ENCODE measurements at places on chromosomes 3 and 15.

DNA sequence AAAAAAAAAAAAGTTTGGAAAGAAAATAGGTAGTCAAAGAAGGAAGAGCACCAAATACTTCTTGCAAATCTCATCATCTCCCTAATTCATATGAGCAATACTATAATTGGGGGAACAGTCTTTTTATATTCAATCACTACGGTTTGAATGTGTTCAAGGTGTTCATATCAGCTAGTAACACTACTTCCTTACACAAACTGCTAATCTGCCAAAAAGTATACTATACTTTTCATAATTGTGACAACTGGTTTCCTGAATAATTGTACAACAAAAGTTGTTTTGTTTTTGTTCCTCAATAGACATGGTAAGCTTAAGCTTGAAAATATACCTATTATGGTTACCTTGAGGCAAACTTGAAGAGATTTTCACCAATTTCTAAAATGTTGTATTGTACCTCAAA, 12.1 kb downstream of the SETD2 start:
- DNase-seq = no peak

DNA sequence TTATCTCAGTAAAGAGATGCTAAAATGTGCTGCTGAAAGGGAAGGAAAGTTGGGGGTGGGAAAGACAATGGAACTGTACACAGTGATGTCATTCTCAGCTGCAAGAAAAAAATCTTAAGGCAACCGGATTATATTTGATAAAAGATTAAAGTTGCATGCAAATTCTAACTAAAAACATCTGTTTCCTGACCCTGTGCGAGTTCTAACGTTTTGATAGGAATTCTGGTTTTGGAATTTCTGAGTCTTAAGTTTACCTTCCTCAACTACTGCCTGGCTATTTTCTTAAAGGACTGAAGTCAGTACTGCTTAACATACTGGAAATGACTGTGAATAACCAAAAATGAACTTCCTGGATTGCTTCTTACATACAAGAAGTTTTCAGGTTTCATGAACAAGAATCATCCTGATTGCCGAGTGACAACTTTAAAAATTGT, 115.5 kb downstream of the SLC25A26 start:
- no peak for DNase-seq

DNA sequence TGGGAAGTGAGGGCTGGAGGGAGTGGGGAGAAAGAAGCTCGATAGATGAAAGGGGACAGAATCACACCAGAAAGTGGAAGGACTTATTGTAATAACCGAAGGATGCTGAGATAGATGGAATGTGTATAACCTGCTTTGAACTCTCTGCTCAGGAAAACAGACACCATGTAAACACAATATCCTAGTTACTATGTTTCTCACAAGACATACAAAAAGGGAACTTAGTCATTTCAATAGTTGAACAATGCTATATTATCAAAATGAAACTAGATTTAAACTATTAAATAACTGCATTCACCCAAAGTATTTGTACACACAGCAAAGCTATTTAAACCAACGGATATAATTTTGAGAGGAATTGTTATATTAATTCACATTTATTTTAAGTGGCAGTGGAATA, 108.3 kb upstream of the GADL1 start:
- no peak for DNase-seq

- DNase-seq = no peak
These were observed 63.8 kb downstream of the MRPL46 start for GRCh38 chr15:88403351-88403791.

GRCh38 chr3:123621186-123621849, 36.5 kb upstream of the HACD2 start:
- DNase-seq = no peak

DNA sequence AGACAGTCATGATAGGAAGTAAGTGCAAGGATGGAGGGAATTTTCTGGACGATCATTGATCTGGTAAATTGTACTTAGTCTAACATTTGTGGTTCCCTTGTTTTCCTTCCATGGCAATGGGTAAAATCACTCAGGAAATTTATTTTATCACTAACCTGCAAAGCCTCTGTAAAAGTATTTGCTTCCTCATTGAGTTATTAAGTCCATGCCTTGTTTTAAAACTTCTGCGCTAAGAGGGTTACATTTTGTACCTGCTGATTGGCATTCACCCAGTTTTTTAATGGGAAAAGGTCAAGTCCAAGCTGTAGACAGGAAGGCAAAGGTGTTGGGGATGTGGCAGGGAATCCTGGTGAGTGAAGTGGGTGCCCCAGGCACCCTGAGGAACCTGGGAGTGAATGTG, 146.2 kb upstream of the NR2F2 start:
- DNase-seq = no peak

GRCh38 chr3:134697830-134698689, 47.2 kb upstream of the KY start:
- no peak for DNase-seq

GRCh38 chr3:8988791-8989558, 25.7 kb upstream of the RAD18 start:
- no peak for DNase-seq

Data from activated CD4-positive, alpha-beta T cell treated with anti-CD3 and anti-CD28 coated beads, Interleukin-2, amount 50 U/mL, for 1 hour (primary cell).